NCI-H1417 treated with DMSO at 0.1 percent for 48 hours (cell line): ENCODE measurements at places on chromosomes 7 and 10.
A peak's percentile ranks its signal among the peaks of the same experiment; 100 is the strongest.

GRCh38 chr7:102125127-102125596 is 161.5 kb upstream of the SH2B2 start:
- DNase-seq = no peak

DNA sequence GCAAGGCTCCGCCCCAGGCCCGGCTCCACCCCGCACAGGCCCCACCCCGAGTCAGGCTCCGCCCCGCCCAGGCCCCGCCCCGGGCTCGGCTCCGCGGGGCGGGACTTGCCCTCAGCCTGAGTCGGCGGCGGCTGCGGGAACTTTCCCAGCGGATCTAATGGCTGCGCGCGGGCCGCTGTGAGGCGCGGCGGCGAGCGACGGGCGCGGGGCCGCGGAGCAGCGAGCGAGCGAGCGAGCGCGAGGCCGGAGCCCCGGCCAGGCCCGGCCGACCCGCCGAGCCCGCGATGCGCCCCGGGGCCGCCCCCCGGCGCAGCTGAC is at the start of gene INPP5A:
Gene INPP5A, plus strand, starts transcription at position 104 of the 318 bp plus-strand sequence. CDS start 310 bp downstream, outside the sequence.
- DNase-seq = no peak

DNA sequence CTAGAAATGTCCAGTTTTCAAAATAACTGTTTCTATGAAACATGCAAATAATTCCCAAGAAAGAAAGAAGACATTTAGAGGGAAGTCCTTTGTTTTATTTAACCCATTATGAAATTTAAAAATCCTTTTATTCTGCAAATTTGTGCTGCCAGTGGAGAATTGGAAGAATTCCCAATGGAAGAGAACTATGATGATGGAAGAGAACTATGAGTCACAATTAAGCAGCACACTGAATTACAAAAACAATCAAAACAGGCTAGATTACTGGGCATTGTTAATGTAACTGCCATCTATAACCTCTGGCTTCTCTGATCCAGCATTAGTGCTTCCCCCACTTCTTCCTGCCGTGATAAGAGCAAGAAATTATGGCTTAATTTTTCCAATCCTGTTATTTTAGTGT is 126.2 kb upstream of the FEZF1 start:
- DNase-seq = no peak

DNA sequence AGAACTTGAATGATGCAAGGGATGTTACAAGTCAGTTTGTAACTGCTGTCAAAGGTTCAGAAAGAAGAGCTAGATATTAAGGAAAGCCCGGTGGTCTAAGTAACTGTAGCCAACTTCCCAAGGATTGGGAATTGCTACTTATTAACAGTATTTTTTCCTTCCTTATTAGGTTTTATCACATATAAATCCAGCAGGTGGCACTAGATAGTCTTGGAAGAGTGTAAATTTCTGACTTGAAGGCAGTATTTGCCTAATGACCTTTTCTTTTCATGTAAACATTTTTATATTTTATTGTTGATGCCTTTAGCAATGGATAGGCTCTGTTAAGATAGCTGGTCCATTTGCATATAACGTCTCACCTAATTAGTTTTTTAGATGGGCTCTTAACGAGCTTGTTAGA is 51.2 kb downstream of the ANLN start:
- peak; percentile 8 for DNase-seq

- DNase-seq = no peak
These were observed 68.6 kb downstream of the NRG3 start for GRCh38 chr10:81943583-81943982.

GRCh38 chr10:69359148-69359547 is 57.6 kb downstream of the TACR2 start:
- DNase-seq = no peak

DNA sequence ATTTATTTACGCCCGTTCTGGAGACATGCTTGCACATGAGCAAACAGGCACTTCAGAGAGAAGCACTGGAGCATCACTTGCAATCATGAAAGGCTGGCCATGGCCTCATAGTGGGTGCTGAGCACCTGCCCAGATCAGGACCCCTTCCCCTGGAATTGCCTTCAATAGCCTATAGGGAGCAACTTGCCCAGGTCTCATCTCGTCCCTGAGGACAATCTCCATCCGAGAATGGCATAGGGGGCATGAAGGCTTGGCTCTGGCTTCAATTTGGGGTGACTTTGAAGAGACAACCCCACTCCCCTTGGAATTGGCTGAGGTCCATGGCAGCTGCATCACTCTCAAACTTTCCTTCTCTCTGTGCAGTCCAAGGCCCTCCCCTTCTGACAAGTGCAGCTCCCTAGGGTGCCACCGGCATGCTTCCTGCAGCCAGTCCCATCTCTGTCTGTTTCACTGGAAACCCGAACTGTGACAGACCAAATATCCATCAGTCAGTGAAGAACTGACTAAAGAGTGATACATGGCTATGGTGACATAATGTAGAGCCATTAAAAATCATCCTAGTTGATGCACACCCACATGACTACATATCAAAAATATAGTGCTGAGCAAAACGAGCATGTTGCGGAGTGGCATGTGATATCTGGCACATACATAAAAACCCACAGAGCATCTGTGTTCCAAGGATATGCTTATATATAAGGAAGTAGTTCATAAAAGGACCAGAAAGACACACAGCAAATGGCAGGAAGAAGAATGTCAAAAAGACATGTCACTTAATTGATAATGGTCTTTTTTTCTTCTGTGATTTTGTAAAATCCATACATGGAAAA is 12.4 kb downstream of the GDF2 start:
- DNase-seq = no peak

- no peak for DNase-seq
These were observed 10.3 kb upstream of the STK17A start for GRCh38 chr7:43572516-43573049.

DNA sequence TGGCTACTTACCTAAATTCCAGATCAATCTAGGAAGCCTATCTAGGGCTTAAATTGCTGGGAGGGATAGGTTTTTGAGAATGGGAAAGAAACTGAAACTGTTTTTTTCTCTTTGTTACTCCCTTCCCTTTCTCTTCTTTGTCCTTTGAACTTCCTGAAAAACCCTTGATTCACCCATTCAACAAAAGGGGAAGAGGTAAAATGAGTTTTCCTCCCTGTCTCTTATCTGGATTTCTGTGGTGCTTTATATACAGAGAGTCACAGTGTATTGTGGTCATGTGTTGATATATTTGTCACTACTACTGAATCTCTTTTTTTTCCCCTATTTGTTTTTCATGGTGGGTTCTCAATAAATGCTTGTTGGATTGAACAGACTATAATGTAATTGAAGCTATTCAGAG is 19.8 kb upstream of the NUP205 start:
- DNase-seq = no peak

- no peak for DNase-seq
These were observed 79.5 kb downstream of the ST7 start for GRCh38 chr7:117032810-117033209.

DNA sequence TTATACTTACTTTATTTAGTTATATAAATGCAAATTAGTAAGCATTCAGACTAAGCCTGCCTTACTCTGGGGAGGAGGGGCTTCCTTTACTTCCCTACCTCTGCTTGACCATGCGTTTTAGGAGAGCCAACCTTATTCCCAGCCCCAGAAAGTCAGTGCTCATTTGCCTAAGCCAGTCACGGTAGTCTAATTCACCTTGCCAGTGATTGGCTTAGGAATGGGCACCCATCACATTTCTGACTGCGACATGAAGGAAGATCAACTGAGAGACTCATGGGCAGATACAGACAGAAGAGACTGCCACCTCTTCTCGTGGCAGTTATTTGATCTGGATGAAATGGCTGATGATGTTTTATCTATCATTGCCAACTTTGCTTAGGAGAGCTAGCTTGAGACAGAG is 29.5 kb downstream of the RPA3 start:
- DNase-seq = no peak

GRCh38 chr7:119271147-119271779 is 1001.7 kb upstream of the KCND2 start:
- DNase-seq = no peak

GRCh38 chr10:29084681-29085307 is 204.1 kb upstream of the LYZL1 start:
- DNase-seq = no peak

GRCh38 chr10:47369251-47369894 is 14.7 kb downstream of the ZNF488 start:
- no peak for DNase-seq
